Activated CD4-positive, alpha-beta memory T cell treated with anti-CD3 and anti-CD28 coated beads for 36 hours (primary cell): ENCODE measurements at places on chromosomes 16 and 17.

DNA sequence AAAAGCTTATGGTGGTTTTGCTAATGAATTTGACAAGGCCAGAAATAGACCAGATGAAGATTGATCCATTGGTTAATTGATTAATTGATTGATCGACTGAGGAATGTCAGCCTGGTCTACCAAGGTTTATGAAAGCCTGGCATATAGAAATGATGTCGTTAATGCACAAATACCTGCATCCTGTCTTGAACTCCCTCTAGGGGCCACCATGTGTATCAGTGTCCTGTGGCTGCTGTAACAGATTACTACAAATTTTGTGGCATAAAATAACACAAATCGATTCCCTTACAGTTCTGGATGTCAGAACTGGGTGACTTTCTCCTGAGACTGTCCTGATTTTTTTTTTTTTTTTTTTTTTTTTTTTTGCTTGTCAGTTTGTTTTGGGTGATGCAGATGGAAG lies 553.2 kb downstream of the MAF start:
- peak; percentile 32 for DNase-seq

DNA sequence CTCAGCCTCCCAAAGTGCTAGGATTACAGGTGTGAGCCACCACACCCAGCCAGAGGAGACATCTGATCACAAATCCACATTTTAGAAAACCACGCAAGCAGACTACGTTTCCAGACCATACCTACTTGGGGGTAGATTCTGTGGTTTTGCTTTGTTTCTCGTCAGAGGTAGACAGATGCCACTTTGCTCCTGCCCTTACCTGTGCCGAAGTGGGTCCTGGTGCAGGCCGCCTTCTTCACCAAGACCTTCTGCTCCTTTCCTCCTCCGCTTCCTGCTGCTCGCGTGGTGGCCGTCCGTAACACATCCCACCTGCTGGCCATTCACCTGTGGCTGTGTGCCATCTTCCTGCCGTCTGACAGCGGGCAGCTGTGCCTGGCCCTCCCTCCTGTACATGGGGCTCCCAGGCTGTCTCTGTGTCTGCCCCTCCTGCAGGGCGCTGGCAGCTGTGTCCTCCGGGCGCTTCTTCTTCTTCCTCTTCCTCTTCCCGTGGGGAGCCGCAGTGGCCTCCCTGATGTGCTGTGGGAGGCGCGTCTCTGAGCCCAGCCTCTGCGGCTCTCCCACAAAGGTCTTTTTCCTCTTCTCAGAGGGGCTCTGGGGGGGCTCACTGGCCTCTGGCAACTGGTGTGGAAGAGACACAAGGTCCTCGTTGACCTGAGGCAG lies 21.2 kb upstream of the CYTH1 start:
- no peak for DNase-seq

DNA sequence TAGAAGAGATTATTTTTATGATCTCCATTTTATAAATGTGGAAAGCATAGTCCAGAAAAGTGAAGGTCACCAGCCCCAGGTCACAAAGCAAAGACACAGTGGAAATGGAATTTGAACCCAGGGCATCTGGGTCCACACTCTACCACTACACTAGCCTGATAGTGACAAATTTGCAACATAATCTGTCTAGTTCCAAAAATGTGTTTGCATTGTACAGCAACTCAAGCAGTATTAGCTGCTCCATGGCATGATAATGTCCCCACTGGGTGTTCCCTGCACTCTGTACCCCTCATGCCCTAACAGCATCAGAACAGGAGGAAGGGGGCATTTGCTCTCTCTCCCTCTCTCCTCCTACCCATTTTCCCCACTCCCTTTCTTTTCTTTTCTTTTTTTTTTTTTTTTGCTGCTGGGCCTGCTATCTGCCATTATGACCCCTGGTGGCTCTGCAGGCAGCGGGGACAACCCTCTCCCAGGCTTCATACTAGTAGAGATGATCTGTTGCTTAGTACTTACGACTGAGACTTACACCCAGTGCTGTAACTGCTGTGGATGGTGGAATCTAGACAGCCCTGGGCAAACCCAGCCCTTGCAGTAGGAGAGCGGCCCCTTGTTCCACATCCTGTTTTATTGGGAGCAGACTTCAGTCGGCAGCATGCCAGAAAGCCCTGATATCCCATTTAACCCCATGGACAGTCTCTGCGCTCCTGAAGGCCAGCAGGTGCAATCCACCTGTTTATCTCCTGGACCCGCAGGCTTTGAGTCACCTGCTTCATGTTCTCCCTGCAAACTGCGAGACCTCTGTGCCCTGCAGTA lies 306.3 kb downstream of the SOX9 start:
- no peak for DNase-seq

DNA sequence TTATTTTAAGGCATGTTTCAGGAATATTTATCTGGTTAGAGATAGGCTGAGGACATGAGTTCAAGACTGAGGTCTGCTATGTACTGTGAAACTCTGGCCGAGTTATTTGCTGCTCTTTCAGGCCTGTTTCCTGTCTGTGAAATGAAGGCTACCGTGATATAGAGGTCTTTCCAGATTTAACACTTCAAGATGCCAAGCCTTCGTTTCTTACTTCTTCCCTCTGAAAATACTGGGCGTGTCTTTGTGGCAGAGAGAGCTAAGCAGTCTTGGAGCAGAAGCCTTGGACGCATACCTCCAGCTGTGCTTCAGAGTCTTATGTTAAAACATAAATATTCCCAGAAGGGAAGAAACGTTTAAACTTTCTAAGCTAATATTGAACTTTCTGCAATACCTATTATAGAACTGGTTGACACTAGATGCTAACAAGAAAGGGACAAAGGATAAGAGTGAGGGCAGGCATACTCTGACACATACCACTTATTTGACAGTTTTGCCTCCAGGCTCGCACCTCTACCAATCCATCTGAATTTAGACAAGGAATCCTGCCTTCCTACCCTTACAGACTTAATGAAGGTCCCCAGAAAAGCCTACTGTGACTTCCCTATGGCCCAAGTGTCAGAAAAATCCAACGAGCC lies 17.5 kb downstream of the WIPI1 start:
- DNase-seq, result no peak

DNA sequence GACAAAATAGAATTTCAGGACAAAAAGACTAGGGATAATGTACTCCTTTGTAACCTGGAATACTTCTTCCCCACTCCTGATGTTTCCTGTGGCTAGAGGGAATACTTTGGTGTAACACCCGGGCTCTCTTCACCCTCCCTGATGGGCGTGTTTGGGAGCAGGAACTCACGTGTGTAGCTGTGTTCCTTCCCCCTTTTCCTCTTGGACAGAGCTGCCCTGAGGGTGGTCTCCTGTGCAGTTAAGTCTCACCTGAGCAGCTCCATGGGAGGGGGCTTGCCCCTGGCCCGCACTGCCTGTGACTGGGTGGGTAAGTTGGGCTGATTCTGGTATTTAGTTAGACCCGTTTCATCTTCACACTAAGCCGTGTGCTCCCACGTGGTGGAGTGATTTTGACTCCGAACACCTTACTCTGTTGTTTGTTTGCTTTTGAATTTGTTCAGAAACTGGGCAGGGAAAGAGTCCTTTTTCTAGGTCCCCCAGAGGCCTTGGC lies 87.9 kb downstream of the OR1D5 start:
- no peak for DNase-seq

- peak; percentile 64 for DNase-seq
Observed at GRCh38 chr17:3915995-3916696, at the start of gene P2RX1. P2RX1 (minus strand) TSS chr17:3916465; CDS start chr17:3916225, 240 bp downstream.

GRCh38 chr16:1175566-1176279 lies 22.8 kb downstream of the CACNA1H start:
- DNase-seq, result no peak

DNA sequence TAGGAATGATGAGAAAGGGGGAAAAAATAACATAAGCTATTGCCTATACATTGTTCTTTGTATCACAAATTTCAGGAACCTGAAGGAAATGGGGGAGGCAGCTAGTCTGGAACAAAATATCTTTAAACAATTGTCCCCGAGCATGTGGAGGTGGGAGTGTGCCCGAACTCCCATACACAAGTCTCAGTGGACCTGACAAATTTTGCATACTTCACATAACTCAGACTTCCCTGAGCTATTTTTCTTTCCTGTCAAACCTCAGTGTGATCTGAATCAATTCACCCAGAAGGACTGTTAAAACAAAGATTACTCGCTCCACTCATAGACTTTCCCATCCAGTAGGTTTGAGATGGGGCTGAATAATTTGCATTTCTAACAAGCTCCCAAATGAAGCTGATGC lies 1.6 kb upstream of the XPO6 start:
- no peak for DNase-seq

DNA sequence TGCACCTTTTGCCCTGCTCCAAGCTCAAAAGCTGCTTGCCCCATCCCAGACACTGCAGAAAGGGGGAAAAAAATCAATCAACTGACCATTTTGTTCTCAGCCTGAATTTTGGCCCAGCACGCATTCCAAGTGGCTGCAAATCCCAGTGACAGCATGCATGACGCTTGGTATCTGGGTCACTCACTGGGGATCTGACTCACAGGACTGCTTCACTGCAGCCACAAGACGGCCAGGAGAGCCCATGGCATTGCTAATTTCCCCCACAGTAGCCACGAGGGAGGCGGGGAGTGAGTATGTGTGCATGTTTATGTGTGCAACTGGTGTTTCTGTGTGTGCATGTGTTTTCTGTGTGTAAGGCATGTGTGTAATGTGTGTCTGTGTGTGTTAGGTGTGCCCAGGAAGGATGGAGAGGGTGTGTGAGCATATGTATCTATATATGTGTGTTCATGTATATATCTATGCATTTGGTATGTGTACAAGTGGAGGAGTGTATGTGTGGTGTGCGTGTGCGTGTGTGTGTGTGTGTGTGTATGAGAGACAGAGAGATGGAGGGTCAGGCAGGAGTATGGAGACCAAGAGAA lies 33.8 kb downstream of the SDK2 start:
- DNase-seq, result no peak

GRCh38 chr17:48055531-48056245 lies 7.5 kb downstream of the NFE2L1 start:
- DNase-seq, result peak; percentile 79

DNA sequence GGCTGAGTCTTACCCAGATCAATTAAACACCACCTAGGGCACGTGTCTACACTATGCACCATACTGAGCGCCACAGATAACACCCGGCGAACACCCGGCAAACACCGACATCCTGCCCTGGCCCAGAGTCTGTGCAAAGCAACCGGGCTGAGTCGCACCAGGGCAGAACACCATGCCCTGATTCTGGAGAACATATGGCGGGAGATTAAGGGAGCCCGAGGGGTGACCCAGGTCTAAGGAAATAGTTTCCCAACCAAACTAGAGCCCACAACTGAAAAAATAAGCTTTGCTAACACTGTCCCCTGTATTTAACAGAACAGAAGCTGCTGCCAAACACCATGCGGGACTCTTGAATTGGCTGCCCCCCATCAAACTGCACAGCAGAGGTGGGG lies 22.1 kb downstream of the MYO18A start:
- no peak for DNase-seq

GRCh38 chr16:86736502-86736901 lies 158.2 kb downstream of the FOXL1 start:
- DNase-seq, result no peak

- peak; percentile 78 for DNase-seq
Observed at GRCh38 chr17:78748048-78748729, 33.9 kb downstream of the CYTH1 start.

- no peak for DNase-seq
Observed at GRCh38 chr17:12231355-12231682, 210.6 kb downstream of the MAP2K4 start.

- DNase-seq, result peak; percentile 90
Observed at GRCh38 chr16:67279296-67280089, at the start of gene PLEKHG4. PLEKHG4 (plus strand) TSS chr16:67279532; CDS start chr16:67280045, 513 bp downstream.

GRCh38 chr17:82752371-82753200 lies 721 bp downstream of the TBCD start:
- DNase-seq, result no peak

- DNase-seq, result no peak
Observed at GRCh38 chr17:36944553-36944952, 4.2 kb upstream of the AATF start.

DNA sequence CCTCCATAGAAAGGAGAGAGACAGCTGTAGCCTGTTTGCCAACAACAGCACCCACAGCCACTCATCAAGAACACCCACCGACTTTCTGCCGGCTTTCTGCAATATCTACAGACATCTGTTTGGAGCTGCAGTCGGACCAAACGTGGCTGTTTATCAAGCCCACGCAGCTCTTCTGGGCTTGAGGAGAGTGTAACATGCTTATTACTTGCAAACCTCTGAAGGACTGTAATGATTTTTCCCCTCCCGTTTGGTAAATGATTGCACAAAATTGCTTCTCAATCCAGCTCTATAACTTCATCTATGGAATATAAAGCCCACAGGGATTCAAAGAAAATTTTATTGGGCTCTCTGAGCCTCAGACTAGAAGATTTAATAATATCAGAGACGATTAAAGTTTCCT lies 100.5 kb downstream of the VAT1L start:
- no peak for DNase-seq

- DNase-seq, result no peak
Observed at GRCh38 chr16:70804734-70805169, 3.8 kb upstream of the VAC14 start.

DNA sequence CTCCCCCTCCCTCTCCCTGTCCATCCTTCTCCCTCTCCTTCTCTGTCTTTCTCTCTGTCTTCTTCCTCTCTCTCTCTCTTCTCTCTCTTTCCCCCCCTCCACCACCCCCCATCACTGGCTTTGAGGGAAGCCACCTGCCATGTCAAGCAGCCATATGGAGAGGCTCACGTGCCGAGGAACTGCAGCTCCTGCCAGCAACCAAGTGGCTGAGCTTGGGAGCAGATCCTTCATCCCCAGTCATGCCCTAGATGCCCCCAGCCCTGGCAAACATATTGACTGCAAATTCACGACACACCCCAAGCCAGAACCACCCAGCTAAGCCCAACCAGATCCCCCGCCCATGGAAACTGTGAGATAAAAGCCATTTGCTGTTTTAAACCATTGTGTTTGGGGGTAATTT lies 40.9 kb upstream of the RBFOX3 start:
- no peak for DNase-seq

- no peak for DNase-seq
Observed at GRCh38 chr16:29810699-29811169, 1.3 kb upstream of the PRRT2 start.

DNA sequence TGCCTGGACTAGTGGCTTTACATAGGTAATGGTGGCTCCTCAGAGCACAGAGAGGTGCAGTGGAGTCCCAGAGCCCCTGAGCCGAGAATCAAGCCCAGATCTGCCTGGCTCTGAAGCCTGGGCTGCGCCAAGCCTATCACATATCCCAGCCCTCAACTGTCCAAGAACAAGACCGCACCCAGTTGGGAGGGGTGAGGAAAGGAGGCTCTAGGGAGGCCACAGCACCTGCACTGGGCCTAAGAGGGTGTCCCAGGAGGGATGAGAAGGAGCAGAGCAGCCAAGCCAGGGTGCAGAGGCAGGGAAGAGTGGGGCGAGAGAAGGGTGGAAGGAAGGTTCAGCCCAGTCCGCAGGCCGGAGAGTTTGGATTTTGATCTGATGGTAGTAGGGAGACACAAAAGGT lies 941 bp upstream of the RNF112 start:
- no peak for DNase-seq

- no peak for DNase-seq
Observed at GRCh38 chr16:66131895-66132294, 234.6 kb upstream of the CDH5 start.

- no peak for DNase-seq
Observed at GRCh38 chr16:19883296-19883965, 1.2 kb downstream of the GPRC5B start.

- no peak for DNase-seq
Observed at GRCh38 chr16:57889111-57889510, 81.8 kb downstream of the CNGB1 start.
